Gastroesophageal sphincter (tissue), 4 donors: ENCODE measurements at places on chromosomes 1 and 21.

DNA sequence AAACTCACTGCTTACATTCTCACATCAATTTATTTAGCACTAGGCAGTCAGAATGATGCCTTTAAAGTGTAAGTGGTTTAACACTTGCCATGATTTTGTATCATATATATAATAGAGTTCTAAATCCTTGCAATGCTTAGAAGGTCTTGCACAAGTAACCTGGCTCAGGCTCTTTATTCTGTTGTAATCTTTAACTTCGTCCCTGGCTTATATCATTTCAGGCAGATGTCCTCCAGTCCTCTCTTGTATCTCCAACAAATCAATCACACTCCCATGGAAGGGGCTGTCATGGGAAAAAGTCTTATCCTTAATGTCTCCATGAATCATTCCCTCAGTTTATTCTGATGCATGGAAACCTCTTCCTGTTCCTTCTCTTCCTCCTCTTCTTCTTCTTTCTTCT, 841.6 kb upstream of the B3GALT2 start:
- no peak for ATAC-seq

DNA sequence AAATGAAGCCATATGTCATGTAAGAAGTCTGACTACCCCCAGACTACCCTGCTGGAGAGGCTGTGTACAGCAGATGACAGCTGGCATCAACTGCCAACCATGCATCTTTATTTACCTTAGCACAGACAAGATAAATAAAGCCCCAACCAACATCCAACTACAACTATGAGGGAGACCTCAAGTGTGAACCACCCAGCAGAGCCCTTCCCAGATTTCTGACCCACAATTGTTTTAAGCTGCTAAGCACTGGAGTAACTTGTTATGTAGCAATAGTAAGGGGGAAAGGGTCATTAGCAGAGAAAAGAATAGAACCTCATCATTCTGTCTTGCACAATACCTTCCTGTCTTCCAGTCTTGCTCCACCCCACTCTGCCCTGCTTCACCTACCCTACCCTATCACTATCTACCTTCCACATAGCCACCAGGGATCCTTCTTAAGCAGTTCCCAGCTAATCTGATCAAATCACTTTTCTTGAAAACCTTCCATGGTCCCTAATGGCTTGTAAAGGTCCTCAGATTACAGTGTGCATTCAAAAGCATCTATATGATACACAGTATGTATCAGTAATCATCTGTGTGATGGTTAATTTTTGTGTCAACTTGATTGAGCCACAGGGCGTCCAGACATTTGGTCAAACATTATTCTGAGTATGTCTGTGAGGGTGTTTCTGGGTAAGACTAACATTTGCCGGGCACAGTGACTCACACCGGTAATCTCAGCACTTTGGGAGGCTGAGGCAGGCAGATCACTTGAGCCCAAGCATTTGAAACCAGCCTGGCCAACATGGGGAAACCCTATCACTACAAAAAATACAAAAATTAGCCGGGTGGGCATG, 19.6 kb upstream of the RBM15 start:
- no peak for ATAC-seq

DNA sequence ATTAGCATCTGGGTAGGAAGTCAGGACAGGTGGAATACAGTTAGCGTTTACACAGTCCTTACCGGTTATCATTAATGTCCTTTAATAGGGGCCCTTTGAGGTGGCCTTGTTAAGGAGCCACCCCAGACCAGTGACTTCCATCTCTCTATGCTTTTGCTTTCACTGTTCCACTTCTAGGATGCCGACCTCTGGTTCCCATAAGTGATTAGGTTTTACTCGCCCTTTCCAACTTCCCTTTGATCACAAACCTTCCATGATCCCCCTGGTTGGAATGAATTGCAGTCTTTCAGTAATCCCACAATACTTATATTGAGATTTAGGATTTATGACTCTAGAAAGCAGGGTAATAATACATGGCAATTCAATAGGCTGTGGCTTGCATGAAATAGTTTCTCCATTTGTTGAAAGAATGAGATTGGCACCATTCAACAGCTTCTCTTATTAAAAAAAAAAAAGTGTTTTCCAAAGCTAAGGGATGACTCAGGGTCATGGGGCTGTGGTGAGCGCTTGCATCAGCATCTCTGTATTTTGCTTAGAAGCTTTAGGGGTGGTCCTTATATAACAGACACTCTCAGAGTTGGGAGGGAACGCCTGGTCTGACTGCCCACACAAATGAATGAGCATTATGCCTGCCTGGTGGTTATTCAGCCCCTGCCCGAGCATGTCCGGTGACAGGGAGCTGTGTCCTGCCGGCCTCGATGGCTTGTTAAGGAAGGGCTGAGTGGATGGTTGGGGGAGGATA, 110.5 kb downstream of the CNIH3 start:
- peak; percentile 67 for ATAC-seq

DNA sequence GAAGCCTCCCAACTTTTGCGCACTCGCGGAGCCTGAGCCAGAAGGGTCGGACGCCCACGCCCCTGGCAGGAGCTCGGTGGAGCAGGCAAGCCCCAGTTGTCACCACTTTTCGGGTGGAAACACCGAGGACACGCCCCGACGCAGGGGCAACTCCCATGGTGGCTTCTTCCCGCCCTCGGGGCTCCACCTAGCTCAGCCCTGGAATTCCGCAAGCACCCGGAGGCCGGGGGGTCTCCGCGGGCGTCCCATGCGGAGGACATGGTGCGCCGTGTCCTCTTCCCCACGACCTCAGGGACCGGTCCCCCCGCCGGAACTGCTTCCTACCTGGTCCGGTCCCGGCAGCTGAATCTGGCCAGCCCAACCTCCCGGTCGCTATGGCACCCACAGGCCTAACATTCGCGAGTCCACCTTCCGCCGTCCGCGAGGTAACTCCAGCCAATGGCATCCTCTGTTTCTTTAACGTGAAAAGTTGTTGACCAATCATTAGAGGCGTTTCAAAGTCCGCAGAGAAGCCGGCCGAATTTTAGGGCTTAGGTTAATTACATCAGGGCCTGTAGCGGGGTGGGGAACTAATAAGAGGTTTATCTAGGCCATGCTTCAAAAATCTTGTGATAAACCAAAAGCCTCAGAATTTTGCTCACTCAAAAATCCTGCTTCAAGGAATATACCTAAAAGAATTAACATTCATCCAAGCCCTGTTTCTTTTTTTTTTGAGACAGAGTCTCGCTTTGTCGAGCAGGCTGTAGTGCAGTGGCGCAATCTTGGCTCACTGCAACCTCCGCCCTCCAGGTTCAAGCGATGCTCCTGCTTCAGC, at the start of gene STPG1:
TSS of gene STPG1 (minus strand) at position 433 of the 814 bp plus-strand sequence. CDS start 12,394 bp downstream, outside the sequence.
- peak; percentile 77 for ATAC-seq

GRCh38 chr1:107692580-107693345, 272.2 kb downstream of the VAV3 start:
- no peak for ATAC-seq

- no peak for ATAC-seq
Measured at GRCh38 chr1:19892129-19892528, 9.9 kb downstream of the OTUD3 start.

GRCh38 chr1:203999618-204000017, 73.3 kb upstream of the SOX13 start:
- ATAC-seq: no peak

GRCh38 chr1:38475624-38476005, 384.0 kb downstream of the RRAGC start:
- ATAC-seq: no peak

DNA sequence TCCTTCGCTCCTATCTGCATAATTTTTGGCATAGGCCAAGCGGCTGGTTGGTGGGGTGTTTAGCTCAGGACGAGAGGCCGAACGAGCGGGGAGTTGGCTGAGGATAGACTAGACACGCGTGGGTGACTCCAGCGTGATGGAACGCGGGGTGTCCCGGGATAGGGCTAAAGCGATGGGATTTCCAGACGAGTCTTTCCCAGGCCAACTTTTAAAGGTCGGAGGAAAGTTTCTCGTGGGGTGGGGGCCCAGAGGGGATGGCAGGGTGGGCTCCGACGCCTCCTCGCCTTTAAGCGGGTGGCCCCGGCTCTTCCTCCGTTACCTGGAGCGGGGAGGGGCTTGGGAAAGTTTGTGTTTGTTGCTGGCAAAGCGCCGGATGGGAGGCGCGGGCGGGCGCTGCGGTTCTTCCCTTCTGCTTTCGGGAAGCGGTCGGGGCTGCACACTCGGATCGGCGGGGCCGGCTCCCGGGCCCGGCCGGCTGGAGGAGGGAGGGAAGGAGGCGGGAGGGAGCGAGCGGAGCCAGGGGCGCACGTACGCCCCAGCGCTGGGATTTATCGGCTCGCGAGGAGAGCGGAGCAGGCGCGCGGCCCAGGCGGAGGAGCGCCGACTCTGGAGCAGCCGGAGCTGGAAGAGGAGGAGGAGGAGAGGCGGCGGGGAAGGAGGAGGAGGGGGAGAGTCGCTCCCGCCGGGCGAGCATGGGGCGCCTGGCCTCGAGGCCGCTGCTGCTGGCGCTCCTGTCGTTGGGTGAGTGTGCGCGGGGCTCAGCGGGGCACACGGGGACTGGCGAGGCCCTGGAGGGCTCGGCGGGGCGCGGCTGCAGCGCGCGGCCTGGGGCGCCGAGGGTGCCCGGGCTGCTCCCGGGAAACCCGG, at the start of gene PTGFRN:
TSS of gene PTGFRN (plus strand) at position 405 of the 867 bp plus-strand sequence. CDS start at position 693, 288 bp downstream.
- ATAC-seq: peak; percentile 80

GRCh38 chr1:89466307-89466930, 58.2 kb upstream of the LRRC8B start:
- ATAC-seq: no peak

DNA sequence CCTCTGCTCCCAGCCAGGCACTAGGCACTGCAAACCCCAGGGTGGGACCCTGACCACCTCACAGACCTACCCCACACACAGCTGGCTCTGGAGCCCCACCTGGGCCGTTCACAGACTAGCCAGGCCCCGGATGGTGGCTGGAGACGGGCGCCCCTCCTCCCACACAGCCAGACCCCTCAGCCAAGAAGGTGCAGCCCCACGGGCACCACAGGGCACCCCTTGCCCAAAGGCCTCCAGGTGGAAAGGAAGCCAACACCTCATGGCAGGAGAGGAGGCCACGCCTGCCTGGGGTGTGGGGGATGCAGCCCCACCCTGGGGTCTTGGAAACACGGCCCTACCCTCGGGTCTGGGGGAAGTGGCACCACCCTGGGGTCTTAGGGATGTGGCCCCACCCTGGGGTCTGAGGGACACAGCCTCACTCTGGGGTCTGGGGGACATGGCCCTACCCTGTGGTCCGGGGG, 44.6 kb downstream of the WNT9A start:
- ATAC-seq: no peak

GRCh38 chr1:53339736-53340635, 12.1 kb upstream of the LRP8 start:
- no peak for ATAC-seq

DNA sequence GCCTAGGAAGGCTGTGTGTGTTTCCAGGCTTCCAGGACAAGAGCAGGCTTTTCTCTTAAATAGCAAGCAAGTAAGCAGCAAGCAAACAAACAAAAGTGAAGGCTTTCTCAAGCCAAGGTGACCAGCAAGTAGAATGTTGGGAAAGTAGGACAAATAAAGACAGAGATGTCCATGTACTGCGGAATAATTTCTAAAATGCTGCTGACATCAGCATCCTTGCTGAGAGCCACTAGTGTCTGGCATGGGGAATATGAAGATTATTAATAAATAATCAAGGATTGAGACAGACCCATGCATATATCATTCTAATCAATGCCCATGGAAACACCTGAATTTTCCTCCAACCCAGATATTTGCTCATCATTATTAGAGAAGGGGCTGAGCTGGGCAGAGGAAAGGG, 6.4 kb upstream of the DYRK3 start:
- no peak for ATAC-seq

GRCh38 chr1:1194723-1195122, 11.7 kb downstream of the TNFRSF18 start:
- ATAC-seq: no peak

- ATAC-seq: no peak
Measured at GRCh38 chr1:72938408-72938807, 656.1 kb upstream of the NEGR1 start.

GRCh38 chr1:190904091-190904695, 426.5 kb upstream of the BRINP3 start:
- ATAC-seq: no peak

DNA sequence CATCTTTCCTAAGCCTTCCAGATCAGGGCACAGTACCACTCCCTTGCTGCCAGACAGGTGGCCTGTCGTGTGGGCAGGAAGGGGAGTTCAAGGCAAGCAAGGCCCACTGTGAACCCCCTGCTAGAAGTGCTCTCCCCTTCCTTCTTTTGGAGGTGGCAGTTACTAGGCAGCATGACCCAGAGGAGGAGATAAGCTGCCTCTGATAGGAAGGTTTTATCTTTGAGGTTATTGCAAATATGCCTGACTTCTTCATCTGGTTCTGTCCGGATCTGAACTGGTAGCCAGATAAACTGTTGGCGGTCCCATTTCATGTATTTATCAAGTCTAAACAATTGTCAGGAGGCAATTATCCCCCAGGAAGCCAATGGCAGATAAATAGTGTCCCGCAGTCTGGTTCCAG, 198.2 kb upstream of the LMO4 start:
- ATAC-seq: no peak

- no peak for ATAC-seq
Measured at GRCh38 chr21:27536319-27536718, 569.4 kb upstream of the ADAMTS5 start.

DNA sequence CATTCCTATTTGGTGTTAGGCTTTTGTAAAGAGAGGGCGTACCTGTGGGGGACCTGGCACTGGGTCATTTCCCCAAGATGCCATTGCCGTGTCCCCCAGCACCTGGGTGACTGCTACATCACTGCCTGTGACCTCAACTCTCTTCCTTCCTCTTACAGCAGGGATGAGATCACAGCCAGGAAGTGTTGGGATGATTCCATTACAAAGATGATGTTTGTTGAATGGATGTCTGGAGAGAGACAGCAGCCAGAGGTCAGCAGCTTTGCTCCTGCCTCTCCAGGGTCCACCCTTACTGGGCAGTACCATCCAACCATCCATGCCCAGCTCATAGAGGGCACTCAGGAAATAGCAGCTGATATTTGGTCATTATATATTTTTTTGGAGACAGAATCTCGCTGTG, 35.1 kb downstream of the TMEM51 start:
- ATAC-seq: peak; percentile 19

DNA sequence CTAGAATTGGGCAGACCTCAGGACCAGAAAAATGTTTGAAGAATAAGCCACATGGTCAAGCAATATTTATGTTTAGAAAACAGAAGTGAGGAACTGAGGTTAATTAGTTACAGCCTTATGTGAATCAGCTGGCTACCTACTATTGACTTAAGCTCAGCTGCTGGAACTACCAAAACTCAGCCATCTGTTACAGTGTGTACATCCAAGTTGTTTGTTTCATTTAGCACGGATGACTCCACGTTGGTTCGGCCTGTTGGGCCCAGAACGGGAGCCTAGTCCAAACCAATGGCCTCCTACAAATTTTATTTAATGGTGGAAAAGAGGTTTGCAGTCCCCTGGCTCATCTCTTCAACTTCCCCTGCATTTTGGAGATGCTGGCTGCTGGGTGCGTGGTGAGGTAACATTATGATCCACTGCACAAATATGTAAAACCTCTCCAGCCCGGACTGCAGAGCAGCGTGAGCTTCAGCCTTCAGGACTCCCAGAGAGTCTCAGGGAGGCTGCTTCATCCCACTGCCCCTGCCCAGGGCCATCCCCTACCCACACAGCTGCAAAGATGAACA, 143.4 kb downstream of the ZZZ3 start:
- peak; percentile 78 for ATAC-seq

- no peak for ATAC-seq
Measured at GRCh38 chr1:10475510-10475909, 760 bp downstream of the PEX14 start.

- ATAC-seq: no peak
Measured at GRCh38 chr1:6510493-6510892, 19.0 kb upstream of the PLEKHG5 start.
